ENCODE measurements at places on chromosomes 2 and 18.

DNA sequence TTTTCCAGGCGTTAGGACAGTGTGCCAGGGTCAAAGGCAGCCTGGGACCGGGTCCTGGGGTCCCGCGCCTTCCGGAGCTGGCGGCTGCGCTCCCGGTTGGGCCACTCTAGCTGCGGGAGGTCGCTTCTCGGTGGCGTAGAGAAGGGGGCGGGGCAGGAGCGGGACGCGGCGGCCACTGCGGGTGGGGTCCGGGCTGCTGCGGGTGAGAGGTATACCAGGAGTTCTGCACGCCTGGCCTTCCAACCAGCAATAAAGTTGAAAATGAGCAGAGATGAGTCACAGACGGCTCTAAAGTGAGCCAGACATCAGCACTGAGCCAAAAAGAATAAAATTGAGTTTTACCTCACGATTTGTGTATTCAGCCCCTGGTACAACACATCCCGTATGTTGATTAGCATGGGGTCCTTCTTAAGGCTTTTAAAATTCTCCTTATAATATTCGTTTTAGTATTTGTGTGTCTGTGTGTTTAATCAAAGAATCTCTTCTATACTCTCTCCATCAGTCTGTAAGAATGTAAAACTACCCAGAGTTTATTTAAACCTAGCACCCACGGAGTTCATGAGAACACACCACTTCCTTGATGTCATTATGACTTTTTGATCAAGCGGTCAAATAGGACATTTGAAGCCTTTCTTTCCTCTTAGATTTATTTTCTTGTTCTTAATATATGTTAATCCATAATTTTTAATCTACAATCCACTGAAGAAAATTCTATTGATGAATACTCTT, at the start of gene C1GALT1C1L:
Gene C1GALT1C1L, minus strand, starts transcription at position 108 of the 729 bp plus-strand sequence. Its CDS starts 107 bp downstream, at position 1.
- DNase-seq, result peak; percentile 73

DNA sequence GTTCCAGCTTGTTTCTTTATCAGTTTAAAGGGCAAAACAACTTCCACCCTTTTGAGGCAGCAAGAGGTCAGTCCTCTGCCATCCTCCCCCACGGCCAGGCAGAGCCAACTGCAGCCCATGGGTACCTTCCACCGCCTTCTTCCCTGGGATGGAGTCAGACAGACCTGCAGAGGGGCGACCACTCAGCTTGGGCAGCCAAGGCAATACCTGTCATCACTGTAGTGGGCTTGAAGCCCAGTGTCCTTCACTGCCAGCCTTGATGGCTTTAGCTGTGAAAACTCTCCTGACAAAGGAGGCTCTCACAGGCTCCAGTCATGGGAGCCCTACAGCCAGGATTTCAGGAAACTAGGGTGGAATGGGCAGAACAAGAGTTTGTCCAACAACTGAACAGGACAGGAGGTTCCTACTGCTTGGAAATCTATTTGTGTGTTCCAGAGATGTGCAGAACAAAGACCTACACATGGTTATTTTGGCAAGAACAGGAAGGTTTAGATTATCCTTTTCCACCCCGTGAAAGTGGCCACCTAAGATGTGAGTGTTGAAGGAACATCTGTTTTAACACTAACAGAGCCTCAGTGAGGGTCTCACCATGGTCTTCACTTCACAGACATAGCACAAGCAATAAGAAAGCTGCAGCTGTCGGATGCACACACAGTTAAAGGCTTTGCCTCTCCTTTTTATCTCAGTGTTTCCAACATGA, 93.9 kb upstream of the RMDN2 start:
- no peak for DNase-seq

DNA sequence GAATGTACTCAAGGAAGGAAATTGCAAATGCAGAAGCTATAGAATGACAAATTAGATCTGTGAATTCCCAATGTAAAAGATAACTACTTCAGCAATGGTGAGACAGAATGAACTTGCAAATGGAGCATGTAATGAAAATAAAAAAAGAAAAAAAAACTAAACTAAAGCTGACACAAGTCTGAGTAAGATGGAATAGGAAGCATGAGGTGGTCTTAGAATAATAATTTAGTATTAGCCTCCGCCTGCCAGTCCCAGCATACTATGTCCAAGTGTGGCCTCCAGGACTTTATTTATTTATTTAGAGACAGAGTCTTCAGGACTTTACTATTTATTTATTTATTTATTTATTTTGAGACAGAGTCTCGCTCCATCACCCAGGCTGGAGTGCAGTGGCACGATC, 37.4 kb upstream of the SLC39A10 start:
- no peak for DNase-seq

DNA sequence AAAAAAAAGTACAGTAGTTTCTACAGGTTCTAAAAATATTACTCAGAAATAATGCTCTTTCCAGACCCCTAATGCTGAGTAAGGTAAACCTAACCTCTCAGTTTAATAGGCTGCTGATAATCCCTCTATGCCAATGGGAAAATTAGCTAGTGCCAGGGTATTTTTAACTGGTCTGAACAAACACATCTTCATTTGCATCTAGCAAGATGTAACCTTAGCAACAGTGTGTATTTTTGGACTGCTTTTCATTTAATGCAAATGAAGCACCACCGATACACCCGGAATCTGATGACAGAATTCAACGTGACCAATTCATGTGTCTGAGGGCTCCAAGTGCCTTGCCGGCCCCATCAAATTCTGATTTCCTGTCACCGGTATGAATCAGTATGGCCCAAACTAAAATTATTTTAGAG, 47.4 kb upstream of the CYRIA start:
- no peak for DNase-seq

DNA sequence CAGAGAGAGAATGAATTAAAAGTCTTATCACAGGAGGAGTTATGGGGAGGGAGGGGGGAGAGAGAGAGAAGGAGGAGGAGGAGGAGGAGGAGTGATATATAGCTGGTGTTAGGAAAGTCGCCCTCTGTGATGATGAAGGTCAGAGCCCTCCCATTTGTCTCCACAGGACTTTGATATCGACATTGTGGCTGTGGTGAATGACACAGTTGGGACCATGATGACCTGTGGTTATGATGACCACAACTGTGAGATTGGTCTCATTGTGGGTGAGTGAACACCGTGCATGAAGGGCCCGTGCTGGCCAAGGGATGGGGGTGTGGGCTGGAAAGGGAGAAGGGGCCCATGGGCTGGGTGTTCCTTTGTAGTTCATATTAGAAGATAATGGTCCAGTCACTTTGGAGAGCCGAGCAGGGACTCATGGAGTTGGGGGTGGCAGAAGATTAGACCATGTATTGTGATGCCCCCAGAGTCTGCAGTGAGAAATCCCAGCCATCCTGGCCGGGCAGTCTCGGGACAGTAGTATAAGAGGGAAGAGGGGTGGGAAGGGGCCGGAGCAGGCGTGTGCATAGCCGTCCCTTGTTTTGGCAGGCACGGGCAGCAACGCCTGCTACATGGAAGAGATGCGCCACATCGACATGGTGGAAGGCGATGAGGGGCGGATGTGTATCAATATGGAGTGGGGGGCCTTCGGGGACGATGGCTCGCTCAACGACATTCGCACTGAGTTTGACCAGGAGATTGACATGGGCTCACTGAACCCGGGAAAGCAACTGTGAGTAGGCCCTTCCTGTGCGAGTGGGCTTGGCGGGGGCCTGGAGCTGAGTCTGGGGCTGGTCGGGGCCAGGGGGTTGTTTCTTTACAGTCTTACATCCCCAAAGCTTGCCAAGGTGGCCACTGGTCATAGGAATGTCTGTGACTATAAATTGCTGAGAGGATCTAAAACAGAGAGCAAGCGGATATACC, 40.0 kb downstream of the HK2 start:
- DNase-seq, result no peak

GRCh38 chr2:197179744-197180498, 130.7 kb downstream of the ANKRD44 start:
- no peak for DNase-seq

GRCh38 chr2:201266629-201267028, 6.3 kb downstream of the CASP8 start:
- DNase-seq, result no peak

- DNase-seq, result no peak
These were observed 68.9 kb downstream of the PLCL1 start for GRCh38 chr2:197873293-197873701.

GRCh38 chr2:191379375-191379774, 134.2 kb downstream of the MYO1B start:
- no peak for DNase-seq

- peak; percentile 85 for DNase-seq
These were observed 786 bp downstream of the TET3 start for GRCh38 chr2:73985308-73986084.

DNA sequence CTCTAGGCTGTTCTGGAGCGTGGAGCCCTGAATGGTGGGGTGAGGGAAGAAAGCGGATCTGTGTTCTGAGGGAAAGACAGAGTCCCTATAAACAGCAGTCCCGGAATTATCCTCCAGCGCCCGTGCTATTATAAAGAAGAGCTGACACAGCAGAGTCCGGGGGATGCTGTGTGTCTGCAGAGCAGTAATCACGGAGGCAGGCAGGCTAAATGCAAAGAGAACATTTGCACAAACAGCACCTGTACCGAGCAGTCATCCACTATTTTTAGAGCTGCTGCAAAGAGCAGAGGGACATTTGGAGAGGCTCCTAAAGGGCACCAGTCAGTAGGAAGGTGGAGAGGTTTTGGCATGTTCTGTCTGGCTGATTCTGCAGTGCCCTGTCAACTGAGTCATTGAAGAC, 293.8 kb upstream of the SLC14A2 start:
- no peak for DNase-seq

DNA sequence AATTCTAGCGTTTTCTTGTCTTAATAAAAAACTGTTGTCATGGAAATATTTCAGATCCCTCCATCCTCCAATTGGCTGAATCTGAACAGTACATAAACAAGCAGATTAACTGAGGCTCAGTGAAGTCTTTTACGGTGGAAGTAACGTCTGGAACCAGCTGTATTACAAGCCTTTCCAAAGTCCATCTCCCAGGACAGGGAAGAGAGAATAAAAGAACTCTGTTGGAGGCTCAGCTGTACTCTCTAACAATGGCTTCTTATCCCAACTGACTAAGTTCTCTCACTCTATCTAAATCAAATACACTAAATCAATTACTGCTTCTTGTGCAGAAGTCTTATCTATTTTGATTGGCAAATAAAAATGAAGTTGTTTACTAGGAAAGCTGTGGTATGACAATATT, 19.9 kb upstream of the NEDD4L start:
- DNase-seq, result no peak

DNA sequence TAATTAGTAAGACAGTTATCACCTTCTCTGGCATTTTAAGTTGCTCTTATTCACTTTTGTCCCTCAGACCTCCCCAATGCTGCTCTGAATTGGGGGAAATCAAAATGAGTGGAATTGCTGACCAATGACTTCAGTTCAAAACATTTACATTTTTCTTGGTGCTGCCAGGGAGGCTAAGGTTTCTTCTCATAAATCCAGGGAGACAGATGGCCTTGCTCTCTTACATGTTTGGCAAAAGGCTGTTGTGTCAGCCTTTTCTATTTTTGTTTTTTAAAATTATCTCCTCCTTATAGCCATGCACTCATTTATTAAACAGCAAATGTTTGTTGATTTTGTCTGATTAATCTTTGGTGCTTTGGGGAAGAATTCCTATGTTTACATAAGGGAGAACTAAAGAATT, 82.0 kb downstream of the GALNT13 start:
- DNase-seq, result no peak

GRCh38 chr2:30643674-30644073, 163.6 kb downstream of the CAPN13 start:
- DNase-seq, result no peak

DNA sequence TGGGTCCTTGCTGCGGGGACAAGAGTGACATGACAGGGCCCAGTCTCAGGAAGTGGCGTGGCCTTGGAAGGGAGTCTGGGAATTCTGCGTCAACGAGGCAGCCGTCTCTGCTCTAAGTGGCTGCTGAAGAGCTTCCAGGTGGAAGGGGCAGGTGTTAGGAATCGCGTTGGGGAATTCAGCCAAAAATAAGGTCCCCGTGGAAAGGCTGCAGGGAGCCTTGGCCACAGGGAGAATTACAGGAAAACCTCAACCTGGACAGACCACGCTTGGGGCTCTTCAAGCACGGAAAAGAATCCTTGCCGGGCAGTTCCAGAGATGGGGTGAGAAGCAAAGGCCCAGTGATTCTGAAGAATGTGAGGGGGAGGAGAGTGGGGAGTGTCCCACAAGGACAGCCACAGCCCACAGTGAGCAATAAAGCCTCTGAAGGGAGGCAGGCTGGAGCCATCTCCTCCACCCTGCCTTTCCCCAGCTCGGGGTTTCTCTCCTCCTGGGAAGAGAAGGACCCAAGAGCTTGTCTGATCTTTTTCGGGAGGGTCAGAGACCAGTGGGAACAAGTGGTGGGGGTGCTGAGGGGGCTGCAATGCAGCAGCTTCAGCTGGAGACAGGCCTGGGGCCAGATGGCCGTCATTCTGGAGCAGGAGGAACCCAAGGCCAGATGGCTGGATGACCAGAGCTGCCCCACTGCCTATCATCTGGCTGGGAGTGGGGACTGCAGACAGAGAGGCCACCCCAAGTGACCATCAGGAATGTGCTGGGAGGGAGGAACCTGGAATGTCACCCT, 106.4 kb upstream of the SMAD2 start:
- DNase-seq, result peak; percentile 33

GRCh38 chr18:25229920-25230319, 122.0 kb downstream of the ZNF521 start:
- no peak for DNase-seq

DNA sequence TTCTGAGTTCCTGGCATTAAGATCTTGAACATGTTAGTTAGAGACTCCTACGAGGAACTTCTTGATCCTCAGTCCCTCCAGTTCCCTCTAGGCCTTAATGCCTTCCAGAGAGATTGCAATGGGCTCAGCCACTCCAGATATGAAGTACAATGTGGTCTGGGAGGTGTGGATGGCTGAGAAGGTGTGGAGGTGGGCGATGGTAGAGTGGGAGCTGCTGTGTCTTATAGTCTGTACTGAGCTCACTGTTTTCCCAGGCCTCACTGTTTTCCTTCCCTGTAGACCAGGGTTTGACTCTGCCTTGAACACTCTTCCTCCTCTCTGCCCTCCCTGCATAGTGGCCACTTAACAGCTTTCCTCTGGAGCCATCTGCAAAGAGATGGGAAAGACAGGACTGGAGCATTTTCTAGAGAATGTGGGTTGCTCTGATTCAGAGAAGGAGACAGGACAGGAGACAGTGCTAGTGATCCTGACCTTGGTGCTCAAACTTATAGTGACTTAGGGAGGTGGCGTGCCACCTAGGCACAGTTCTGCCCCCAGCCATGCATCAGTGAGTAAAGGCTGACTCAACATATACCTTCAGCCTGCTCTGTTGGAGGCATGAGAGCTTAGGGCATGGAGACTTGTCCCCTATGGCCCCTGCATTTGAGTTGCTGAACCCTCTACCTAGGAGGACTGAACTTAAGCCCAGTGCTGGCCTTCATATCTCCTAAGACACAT, 129.7 kb downstream of the TDRD15 start:
- DNase-seq, result no peak

Data from activated CD8-positive, alpha-beta memory T cell treated with anti-CD3 and anti-CD28 coated beads, Interleukin-2, amount 50 U/mL, for 48 hours (primary cell).